GM12865 (cell line): ENCODE measurements at places on chromosomes 12 and 14.

GRCh38 chr12:120077260-120077659 lies 39.3 kb downstream of the RAB35 start:
- no peak for DNase-seq

DNA sequence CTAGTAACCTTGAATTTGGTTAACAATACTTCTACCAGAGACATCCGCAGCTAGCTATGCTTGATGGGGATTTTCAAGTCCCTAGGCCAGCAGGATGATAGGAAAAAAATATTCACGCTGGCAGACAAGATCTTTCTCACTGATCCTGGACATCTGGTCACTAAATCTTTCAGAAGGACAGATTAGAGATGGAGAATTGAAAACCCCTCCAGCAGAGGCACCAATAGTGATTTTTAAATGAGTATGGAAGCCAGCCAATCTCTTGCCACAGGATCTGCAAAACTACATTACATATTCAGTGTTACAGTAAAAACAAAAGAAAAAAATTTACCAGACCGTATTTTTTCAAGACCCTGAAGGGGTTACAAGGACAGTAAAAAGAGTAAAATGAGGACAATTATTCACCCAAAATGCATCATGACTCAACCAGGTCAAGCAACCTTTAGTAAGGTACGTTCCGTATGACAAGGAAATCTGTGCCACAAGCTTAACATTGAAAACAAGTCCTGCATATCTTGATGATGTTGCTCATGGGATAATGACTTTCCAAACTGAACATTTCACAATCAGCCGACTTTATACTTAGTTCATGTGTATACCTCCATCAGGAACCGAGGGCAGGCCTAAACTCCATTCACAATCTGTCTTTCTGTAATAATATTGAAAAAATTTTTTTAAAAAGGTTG lies 239.5 kb downstream of the GXYLT1 start:
- DNase-seq, result no peak

DNA sequence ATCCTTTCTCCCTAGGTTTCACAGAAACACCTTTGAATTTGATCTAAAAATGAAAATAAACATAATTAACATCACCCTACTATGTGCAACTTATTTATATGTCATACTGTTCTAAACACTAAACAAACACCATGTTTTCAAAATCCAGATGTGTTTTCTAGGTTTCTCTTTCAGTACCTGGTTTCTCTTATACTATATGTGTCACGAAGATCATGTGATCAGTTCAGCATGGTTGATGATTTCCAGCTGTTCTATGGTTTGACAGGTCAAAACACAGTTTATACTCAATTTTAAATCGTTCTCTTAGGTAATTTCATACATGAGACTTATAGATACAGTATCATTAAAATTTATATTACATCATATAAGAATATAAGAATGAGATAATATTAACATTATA lies 373.1 kb downstream of the SOX5 start:
- DNase-seq, result peak; percentile 35

- no peak for DNase-seq
These were observed 2.2 kb upstream of the DIABLO start for GRCh38 chr12:122228092-122228491.

DNA sequence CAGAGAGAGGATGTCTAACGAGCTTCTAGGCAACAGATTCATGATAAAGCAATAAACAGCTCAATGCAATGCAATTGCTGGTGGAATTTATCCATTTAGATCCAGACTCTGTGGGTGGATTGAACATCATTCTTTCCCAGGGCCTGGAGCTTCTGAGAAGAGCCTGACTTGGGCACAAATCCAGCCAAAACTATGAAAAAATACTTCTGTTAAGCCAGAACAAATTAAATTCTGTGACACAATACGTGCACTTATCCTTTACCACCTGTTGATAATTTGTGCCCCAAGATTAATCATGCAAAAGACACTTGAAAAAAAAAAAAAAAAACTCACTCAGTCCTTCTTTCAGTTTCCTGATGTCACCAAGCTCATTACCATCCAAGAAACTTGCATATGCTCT lies 446.0 kb upstream of the DCN start:
- DNase-seq, result no peak

- DNase-seq, result no peak
These were observed 279.6 kb downstream of the PRKD1 start for GRCh38 chr14:29648045-29648444.

DNA sequence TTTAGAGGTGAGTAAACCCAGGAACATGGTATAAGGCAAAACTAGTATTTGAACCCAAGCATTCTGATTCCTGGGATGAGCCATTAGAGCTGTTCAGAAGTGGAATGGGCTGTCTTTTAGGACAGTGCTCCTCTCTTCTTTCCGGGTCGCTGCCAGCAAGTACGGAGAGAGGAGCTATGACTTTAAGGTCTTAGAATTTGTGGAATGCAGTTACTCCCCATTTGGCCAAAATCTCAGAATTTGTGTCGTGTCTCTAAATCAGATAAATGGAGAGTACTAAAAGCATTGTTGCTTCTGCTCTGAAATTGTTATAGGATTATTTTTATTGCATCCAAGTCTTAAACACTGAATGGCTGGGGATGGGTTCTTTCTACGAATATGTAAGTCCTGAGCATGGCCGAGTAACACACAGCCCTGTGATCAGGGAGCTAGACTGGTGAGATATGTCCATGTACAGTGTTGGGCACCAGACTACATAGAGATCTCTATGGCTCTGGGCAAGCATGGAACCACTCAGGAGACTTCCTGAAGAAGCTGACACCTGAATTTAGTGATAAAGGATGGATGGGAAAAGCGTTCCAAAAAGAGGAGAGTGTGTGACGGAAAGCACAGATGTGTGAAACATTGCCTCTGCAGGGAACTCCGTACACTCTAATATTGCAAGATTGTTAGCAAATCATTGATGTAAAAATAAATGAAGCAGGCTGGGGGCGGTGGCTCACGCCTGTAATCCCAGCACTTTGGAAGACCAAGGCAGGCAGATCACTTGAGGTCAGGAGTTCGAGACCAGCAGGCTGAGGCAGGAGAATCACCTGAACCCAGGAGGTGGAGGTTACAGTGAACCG lies 184.7 kb downstream of the SRGAP1 start:
- no peak for DNase-seq

DNA sequence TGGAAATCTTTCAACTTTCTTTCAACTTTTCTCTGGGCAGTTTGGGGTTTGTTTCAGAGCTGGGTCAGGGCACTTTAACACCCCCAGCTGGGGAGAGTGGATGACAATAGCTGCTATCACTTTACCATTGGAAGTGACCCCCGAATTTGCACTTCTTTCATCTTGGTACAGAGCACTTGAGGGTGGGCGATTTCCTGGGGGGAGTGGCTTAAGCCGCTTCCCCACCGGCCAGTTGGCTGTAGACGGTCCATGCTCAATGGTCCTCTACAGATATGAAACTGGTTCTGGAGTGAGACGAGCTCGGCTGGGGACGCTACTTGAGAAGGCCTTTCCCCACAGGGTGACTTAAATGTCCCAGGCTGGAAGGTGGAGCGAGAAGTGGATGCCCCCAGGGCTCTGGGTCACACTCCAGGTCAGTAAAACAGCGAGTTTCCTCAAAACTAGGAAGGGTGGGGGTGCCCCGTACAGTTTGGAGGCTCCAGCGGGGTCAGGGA lies at the start of gene VRTN:
TSS of gene VRTN (plus strand) at position 231 of the 494 bp plus-strand sequence. CDS start 8,313 bp downstream, outside the sequence.
- no peak for DNase-seq

- no peak for DNase-seq
These were observed 221.2 kb upstream of the OTX2 start for GRCh38 chr14:57031474-57031873.

DNA sequence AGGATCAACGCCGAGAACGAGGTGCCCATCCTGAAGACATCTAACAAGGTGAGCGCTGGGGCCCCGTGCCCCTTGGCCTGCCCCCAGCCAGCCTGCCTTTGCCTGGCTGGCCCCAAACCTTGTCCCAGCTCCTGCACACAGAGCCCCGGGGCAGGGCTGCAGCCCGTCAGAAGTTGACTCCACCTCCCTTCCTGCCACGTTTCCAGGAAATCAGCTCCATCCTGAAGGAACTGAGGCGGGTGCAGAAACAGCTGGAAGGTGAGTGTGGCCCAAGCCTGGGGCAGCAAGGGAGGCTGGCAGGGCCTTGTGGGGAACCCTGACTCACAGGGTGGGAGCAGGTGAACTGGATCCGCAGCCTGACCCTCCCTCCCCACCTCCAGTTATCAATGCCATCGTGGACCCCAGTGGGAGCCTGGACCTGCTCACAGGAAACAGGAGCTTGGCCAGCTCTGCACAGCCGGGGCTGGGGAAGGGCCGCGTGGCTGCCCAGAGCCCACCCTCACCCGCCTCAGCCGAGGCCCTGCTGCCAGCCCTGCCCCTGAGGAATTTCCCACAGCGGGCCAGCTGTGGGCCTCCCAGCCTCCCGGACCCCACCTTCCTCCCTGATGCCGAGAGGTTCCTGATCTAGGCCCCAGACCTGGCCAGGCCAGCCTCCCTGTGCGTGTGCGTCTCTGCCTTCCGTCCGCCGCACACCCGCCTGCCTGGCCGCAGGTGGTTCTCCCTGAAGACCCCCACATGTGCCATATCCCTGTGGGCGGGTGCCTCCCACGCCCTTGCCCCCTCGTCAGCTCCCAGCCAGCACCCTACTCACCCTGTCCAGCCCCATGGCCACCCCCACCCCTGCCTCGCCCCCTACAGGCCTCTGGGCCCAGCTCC lies 29.5 kb downstream of the CEP170B start:
- peak; percentile 0 for DNase-seq

- DNase-seq, result peak; percentile 14
These were observed 105.1 kb downstream of the NDUFA12 start for GRCh38 chr12:94898388-94898787.

- peak; percentile 8 for DNase-seq
These were observed 314.3 kb upstream of the OR4E1 start for GRCh38 chr14:21987937-21988336.

DNA sequence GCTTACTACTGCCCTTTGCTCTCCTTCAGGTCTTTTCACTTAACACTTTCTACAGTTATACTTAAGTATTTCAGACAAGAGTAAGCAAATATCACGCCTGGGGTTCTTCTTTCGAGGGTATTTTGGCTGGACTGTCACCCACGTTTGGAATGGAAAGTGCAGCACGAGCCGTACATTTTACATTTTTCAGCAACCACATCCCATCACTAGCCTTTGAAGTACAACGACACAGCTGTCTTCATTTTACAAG lies 349 bp upstream of the FAM177A1 start:
- DNase-seq, result no peak

DNA sequence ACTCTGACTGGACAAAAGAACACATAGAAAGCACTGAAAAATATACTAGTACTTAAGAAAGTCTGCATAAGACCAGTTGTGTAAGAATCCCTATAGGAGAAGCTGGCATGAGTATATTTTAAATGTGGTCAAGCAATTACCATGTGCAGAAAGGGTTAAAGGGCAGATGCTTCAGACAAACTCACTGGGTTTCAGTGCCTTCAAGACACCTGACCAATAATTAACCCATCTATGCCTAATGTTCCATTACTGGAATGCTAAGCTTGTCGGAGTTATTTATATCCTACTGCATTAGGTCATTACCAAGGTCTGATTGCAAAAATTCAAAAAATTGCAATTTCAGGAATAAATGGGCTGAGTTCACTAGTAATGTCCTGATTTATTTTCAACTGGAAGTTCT lies 41.3 kb downstream of the HNRNPC start:
- no peak for DNase-seq

GRCh38 chr12:57430112-57430930 lies 522 bp downstream of the R3HDM2 start:
- no peak for DNase-seq

- no peak for DNase-seq
These were observed 15.6 kb upstream of the TESC start for GRCh38 chr12:117114784-117115183.

DNA sequence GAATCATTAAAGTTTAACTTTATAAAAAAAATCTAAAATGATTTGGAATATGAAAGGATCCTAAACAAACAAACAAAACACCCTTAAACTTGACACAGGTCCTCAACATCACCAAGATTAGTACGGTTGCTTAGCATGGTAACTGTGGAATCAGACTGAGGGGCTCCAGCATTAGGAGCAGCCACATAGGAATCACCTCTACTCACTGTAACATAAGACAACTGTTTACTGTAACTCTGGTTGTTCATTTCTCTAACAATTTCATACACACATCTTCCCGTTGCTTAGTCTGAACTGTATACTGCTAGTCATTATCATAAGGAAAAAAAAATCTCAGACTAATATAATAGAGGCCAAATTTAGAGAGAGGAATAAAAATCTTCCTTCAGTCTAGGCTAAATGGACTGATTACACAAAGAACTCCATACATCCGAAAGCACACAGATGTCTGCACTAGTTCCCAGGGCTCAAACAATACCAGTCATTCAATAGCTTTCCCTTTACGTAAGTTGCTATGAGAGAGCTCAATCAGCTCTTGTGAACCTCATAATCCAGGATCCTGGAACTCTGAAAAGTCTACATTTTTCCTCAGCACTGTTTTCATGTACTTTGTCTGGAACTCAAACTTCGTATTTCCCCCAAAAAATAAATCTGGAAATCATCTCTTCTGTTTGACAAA lies 26.0 kb downstream of the LRP6 start:
- DNase-seq, result no peak
